DND-41 (cell line): ENCODE measurements at places on chromosomes 16 and 17.

GRCh38 chr17:45676695-45677094 lies 107.4 kb upstream of the CRHR1 start:
- no peaks in the 10 kb centered on the region for H3K4me1 ChIP-seq
- no peaks in the 10 kb centered on the region for H3K36me3 ChIP-seq
- no peak overlapping the region for H3K27ac ChIP-seq
- peaks cover 4% of the 10 kb centered on the region for H3K27me3 ChIP-seq

DNA sequence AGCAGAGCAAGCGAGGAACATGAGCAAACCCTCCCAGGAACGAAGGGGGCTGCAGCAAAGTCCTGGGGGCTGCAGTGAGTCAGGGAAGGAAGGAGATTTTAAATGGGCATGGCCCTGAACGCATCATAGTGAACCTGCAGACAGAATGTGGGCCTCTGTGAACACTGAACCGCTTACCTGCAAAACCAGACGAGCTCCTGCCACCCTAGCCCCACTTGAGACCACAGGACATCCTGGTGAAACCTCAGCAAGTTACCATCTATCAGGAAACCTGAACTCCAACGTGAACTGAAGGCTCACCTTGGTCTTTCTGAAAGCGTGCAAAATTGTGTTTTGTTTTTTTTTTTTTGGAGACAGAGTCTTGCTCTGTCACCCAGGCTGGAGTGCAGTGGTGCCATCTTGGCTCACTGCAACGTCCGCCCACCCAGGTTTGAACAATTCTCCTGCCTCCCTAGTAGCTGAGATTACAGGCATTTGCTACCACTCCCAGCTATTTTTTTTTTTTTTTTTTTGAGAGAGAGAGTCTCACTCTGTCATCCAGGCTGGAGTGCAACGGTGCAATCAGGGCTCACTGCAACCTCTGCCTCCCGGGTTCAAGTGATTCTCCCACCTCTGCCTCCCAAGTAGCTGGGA lies 30.8 kb downstream of the FANCA start:
- no peak overlapping the region for H3K4me3 ChIP-seq
- H3K27ac ChIP-seq, result no peak overlapping the region
- DNase-seq, result no peak
- no peaks in the 10 kb centered on the region for H3K4me1 ChIP-seq
- H3K27me3 ChIP-seq, result no peaks in the 10 kb centered on the region

DNA sequence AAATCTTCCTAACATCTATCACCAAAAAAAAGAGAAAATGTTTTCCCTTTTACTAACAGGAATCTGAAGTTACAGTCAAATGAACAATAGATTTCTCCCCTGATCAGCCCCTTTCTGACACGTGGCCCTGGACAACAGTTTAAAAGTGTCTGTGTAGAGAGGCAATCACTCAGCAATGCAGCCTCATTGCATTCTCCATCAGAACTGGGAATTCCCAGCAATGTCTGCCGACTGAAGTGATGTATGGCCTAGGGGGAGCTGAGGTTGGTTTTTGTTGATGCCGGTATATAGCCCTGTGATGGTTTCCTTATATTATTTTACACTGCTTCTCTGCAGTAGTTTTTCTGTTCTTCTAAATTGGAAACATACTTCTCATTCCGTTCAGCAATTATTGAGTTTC lies 904.3 kb upstream of the CDH8 start:
- H3K27me3 ChIP-seq, result no peaks in the 10 kb centered on the region
- H3K36me3 ChIP-seq, result no peaks in the 10 kb centered on the region
- DNase-seq, result no peak

GRCh38 chr16:49519741-49520140 lies 146.1 kb downstream of the C16orf78 start:
- no peak overlapping the region for H3K4me3 ChIP-seq
- H3K4me1 ChIP-seq, result peaks cover 53% of the 10 kb centered on the region
- H3K36me3 ChIP-seq, result no peaks in the 10 kb centered on the region
- H3K27me3 ChIP-seq, result no peaks in the 10 kb centered on the region
- no peak for DNase-seq

DNA sequence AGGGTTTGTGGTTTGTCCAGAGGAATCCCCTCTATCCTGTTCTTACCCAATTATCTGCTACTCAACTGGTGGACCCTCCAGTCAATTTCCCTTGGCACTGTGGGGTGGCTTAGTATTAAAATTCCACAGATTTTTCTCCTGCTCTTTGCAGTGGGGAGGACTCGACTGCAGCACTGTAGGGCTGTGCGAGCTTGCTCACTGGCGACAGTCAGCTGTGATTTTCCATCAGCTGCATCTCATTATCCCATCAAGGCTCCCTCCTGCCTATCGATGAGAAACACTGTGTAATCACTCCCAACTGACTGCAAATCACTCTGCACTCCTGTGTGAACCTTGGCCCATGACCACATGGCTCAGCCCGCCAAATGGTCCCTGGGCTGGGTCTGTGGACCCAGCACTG lies 90.5 kb upstream of the MAF start:
- no peak overlapping the region for H3K4me3 ChIP-seq
- H3K4me1 ChIP-seq, result no peaks in the 10 kb centered on the region
- H3K27me3 ChIP-seq, result no peaks in the 10 kb centered on the region
- no peak for DNase-seq
- H3K36me3 ChIP-seq, result no peaks in the 10 kb centered on the region

DNA sequence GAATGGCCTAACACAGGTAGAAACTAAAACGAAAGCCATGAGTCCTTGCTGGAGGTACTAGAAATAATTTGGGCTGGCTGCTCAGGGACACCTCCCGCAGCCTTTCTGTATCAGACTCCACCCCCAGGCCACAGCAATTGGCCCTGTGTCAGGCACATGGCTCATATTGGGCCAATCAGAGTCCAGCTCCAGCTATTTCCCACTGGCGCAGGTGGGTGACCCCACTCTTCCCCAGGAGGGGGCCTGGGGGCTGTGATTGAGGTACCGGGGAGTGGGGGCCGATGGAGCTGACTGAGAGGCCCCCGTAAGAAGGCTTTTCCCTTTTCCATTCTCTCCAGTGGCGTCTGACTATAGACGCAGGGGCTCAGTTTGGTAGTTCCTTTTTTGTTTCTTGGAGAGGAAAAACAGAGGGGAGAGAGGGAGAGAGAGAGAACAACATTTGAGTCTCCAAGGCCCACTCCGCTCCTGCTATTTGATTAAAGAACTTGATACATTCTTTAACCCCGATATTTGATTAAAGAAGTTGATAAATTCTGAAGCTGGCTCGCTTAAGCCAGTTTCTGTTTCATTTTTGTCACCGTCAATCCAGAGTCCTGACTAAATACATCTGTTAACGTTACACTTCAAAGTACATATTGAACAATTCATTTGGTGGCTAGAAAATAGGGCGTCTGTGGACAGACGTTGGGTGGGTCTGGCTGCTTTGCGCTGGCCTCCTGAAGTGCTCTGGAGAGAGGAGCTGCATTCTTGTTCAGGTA lies 26.3 kb downstream of the FOXL1 start:
- H3K27ac ChIP-seq, result no peak overlapping the region
- no peak for DNase-seq
- no peak overlapping the region for H3K4me3 ChIP-seq
- peaks cover 19% of the 10 kb centered on the region for H3K27me3 ChIP-seq
- H3K4me1 ChIP-seq, result no peaks in the 10 kb centered on the region

- peaks cover 4% of the 10 kb centered on the region for H3K4me1 ChIP-seq
- peaks cover 84% of the 10 kb centered on the region for H3K27me3 ChIP-seq
- no peak overlapping the region for H3K27ac ChIP-seq
- no peak overlapping the region for H3K4me3 ChIP-seq
- H3K36me3 ChIP-seq, result no peaks in the 10 kb centered on the region
Observed at GRCh38 chr17:38572669-38573365, 32.9 kb downstream of the SRCIN1 start.

DNA sequence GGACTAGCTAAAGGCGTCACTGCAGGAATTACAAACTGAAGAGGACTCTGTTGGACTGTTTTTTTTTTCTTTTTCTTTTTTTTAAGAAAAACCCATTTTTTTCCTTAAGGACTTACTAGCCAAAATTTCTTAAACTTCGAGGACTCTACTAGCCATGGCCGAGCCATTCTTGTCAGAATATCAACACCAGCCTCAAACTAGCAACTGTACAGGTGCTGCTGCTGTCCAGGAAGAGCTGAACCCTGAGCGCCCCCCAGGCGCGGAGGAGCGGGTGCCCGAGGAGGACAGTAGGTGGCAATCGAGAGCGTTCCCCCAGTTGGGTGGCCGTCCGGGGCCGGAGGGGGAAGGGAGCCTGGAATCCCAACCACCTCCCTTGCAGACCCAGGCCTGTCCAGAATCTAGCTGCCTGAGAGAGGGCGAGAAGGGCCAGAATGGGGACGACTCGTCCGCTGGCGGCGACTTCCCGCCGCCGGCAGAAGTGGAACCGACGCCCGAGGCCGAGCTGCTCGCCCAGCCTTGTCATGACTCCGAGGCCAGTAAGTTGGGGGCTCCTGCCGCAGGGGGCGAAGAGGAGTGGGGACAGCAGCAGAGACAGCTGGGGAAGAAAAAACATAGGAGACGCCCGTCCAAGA lies 878 bp downstream of the HEXIM1 start:
- peak overlapping the region; percentile 86 for H3K4me3 ChIP-seq
- H3K36me3 ChIP-seq, result no peaks in the 10 kb centered on the region; the same call in 1 of the 2 replicates
- peak overlapping the region; percentile 88 for H3K27ac ChIP-seq
- H3K4me1 ChIP-seq, result peaks cover 38% of the 10 kb centered on the region
- peak; percentile 86 for DNase-seq

- H3K36me3 ChIP-seq, result peaks cover 6% of the 10 kb centered on the region; the same call in 1 of the 2 replicates
- H3K4me1 ChIP-seq, result peaks cover 50% of the 10 kb centered on the region
- H3K4me3 ChIP-seq, result no peak overlapping the region
- peak overlapping the region; percentile 40 for H3K27ac ChIP-seq
Observed at GRCh38 chr17:80649672-80650330, 105.2 kb downstream of the RPTOR start.

DNA sequence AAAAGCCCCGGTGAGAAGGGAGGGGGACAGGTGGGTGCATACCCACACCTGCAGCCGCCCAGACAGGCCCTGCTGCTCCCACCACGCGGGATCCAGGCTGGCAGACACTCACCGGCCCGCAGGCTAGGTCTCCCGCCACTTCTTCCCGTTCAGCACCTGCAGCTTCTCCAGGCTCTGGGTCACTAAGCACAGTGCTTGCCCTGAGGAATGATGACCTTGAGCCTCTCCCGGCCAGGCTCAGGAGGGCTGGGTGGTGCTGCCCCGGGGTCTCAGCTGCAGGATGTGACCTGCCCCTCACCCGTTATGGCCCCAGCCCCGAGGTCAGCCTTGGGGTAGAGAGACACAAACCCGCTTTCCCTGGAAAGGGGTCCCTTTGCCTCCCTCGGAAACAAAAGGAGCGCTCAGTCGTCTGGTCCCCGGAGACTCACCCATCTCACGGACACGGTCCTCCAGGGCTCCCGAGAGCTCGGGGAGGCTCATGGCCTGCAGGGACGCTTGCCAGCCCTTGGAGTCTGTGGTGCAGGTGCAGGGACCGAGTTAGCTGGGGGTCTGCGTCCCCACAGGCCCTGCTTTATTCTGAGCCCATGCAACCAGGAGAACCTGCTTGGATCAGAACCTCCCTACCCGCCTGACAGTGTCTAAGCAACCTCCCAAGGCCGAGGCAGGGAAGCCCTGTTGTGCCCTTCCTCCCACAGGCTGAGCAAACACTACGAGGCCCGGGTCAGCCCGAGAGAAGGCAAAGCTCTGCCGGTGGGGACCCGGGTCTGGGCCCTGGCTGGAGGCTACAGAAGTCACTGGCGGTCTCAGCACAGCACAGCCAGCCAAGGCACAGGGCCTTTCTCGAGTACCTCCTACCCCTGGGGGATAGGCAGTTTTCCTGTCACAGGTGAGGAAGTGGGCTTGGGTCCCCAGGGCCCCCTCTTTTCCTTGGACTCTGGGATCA lies 3.8 kb downstream of the NUDT16L1 start:
- no peak for DNase-seq
- no peaks in the 10 kb centered on the region for H3K27me3 ChIP-seq
- H3K36me3 ChIP-seq, result peaks cover 68% of the 10 kb centered on the region
- no peak overlapping the region for H3K27ac ChIP-seq
- H3K4me3 ChIP-seq, result no peak overlapping the region
- peaks cover 23% of the 10 kb centered on the region for H3K4me1 ChIP-seq

GRCh38 chr17:82287868-82288801 lies 14.6 kb upstream of the CSNK1D start:
- H3K36me3 ChIP-seq, result no peaks in the 10 kb centered on the region
- no peak overlapping the region for H3K27ac ChIP-seq
- peaks cover 19% of the 10 kb centered on the region for H3K4me1 ChIP-seq
- no peak for DNase-seq
- no peaks in the 10 kb centered on the region for H3K27me3 ChIP-seq

DNA sequence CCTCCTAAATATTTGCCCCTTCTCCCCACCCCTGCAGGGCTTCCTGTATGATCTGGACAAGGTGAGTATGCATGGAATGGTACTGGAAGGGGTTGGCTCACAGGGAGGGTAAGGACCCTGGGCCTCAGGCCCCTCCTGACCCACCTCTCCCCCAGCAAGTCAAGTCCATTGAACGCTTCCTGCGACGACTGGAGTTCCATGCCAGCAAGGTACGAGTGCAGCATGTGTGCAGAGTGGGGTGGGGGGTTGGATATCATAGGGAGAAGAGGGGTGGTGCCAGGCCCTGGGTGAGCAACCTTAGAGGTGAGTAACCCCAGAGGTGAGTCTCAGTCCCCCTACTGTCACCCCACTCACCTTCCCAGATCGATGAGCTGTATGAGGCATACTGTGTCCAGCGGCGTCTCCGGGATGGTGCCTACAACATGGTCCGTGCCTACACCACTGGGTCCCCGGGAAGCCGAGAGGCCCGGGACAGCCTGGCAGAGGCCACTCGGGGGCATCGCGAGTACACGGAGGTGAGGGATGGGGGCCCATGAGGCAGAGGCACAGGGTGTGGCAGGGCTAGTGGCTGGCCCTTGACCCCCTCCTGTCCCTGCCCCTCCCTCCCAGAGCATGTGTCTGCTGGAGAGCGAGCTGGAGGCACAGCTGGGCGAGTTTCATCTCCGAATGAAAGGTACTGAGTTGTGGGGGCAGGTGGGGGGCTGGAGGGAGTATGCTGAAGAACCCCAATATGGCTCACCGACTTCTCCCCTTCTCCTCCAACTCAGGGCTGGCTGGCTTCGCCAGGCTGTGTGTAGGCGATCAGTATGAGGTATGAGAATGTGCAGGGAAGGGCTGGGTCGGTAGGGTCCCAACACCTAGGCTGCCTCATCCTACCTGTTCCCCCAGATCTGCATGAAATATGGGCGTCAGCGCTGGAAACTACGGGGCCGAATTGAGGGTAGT lies 11.3 kb downstream of the RIPOR1 start:
- H3K4me1 ChIP-seq, result peaks cover 39% of the 10 kb centered on the region
- no peaks in the 10 kb centered on the region for H3K27me3 ChIP-seq
- peak overlapping the region; percentile 53; the same call in 1 of the 2 replicates for H3K27ac ChIP-seq
- H3K36me3 ChIP-seq, result peaks cover 59% of the 10 kb centered on the region
- no peak for DNase-seq

DNA sequence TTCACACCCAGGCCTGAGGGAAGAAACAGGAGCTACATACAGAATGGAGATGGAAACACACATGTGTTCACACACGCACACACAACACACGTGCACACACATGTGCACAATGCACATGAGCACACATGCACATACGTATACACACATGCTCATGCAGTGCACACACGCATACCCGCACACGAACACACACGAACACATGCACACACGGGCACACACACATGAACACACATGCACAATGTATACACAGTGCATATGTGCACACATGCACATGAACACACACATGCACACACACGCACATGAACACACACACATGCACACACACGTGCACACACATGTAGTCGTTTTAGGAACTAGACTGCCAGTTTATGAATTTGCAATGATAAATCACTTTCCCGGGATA lies 49.3 kb upstream of the CDR2 start:
- peaks cover 30% of the 10 kb centered on the region for H3K36me3 ChIP-seq
- no peak overlapping the region for H3K27ac ChIP-seq
- no peak overlapping the region for H3K4me3 ChIP-seq
- no peaks in the 10 kb centered on the region for H3K27me3 ChIP-seq
- no peak for DNase-seq
- no peaks in the 10 kb centered on the region for H3K4me1 ChIP-seq

- no peaks in the 10 kb centered on the region for H3K27me3 ChIP-seq
- no peak overlapping the region for H3K4me3 ChIP-seq
- no peaks in the 10 kb centered on the region for H3K4me1 ChIP-seq
- no peaks in the 10 kb centered on the region for H3K36me3 ChIP-seq
Observed at GRCh38 chr16:49116873-49117272, 164.8 kb downstream of the CBLN1 start.
